ENCODE measurements at places on chromosomes 13 and 19.

- no peak for DNase-seq
Observed at GRCh38 chr13:95247852-95248251, 53.4 kb downstream of the ABCC4 start.

- no peak for DNase-seq
Observed at GRCh38 chr13:48828962-48829411, 146.7 kb upstream of the FNDC3A start.

GRCh38 chr13:44816701-44817100, 172.6 kb downstream of the NUFIP1 start:
- DNase-seq, result no peak

DNA sequence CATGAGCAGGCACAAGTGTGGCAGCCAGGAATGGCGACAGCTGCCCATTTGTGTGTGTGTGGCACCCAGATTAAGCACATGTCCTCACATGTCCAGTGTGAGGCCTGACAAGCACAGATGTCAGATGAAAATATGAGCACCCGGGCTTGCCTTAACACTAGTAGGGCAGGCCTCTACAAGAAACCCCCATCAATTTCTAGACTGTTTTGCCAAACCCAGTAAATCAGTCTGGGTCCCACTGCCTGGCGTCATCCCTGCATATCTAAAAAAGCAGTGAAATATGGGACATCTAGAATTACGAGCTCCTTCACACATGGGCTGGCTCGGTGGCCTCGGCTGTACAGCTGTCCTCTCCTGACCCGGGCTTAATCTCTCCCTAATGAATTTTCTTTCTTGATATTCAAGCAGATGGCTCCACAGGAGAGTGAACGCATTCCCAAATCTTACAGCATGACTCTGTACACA, 432.7 kb downstream of the FOXO1 start:
- DNase-seq, result no peak

DNA sequence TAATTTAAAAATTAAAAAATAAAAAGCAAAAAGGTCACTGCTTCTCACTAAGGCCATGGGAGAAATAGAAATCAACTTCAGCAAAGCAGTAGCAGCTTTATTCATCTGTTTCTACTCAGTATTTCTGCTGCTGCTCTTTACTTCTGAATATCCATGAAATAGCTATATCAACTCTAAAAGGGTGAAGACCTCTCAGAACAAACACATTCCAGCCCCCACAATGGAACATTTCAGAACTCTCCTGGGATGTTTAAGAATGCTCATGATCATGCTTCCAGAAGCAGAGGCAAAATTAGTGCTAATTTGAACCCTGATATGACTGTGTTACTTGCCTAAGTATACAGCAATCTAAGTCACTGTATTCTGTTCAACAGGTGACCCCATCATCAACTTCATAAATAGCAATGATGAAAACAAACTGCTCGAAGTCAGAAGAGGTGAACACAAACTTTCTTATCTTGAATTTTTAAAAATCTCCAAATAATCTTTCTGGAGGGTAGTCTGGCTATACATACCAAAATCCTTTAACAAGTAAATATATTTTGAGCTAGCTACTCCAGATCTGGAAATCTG, 29.6 kb upstream of the DOCK9 start:
- DNase-seq, result no peak

- no peak for DNase-seq
Observed at GRCh38 chr19:36482876-36483275, 6.5 kb downstream of the ZNF566 start.

GRCh38 chr19:1929021-1929742, 11.8 kb upstream of the CSNK1G2 start:
- peak; percentile 90 for DNase-seq

DNA sequence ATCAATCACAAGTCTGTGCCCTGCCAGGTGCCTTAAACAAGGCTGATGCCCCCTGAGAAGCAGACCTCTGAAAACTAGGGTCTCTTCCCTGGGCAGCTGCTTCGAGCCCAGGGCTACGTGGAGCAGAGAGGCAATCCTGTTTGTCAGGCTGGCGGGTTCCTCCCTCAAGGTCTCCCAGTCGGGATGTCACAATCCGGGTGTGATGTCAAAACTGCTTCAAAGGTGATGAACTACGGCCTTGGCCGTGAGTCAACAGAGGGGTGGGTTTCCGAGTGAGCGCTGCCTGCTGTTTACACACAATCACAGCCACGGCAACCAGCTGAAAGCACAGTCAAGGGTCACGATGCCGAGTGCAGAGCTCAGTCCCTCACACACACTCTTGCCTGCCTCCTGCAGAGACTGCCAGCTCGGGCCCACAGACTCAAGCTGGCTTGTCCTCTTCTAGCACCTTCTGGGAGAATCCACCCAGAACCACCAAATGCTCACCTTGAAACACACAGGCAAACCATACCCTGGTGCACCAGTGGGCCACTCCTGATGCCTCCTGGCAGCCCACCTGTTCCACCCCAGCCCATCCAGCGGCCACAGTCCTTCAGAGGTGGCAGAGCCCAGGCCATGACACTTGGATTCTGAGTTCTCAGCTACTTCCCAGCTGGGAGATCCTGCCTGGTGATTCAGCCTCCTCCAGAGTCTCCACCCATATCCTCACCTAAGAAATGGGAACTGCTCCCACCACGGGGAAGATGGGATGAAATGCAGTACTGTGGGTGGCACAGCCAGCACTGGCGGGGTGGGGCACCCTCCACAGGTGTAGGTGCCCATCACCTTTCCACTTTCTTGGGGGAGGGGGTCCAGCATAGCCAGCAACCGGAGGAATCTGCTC, 6.8 kb downstream of the ELL start:
- DNase-seq, result peak; percentile 86

- peak; percentile 92 for DNase-seq
Observed at GRCh38 chr19:1214862-1215731, 9.5 kb downstream of the STK11 start.

GRCh38 chr13:22893204-22893603, 287.6 kb upstream of the SGCG start:
- no peak for DNase-seq

- no peak for DNase-seq
Observed at GRCh38 chr19:46785980-46786235, 2.5 kb downstream of the SLC1A5 start.

DNA sequence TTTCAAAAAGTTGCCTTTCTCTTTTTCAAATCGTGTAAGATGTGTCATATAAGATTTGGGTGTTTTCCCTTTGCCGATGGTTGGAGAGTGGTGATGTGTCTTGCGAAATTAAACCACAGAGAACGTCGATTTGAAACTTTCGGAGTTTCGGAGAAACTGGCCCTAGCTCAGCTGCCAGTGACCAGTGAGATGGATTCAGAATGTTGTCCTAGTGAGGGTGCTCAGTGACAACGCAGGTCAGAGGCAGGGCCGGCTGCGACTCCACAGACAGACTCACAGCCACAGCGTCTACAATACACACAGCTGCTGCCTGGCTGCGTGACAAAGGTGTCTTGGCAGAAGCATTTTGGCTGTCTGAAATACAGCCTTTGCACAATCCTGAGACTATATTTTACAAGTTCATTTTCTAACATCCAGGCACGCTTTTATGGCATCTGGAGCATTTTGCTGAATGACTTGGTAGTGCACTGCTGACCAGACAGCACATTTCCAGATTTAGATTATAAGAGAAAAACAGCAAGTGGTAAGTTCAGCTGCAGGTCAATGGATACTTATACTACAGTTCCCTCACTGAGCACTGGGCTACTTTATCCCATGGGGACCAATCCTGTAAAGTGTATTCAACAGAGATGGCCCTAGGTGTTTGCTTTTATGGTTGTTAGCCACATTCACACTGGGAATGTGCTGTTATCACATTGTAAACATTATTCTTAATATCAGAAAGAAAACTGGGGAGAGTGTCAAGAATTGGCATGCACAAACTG, 207.5 kb downstream of the KCNRG start:
- peak; percentile 80 for DNase-seq

DNA sequence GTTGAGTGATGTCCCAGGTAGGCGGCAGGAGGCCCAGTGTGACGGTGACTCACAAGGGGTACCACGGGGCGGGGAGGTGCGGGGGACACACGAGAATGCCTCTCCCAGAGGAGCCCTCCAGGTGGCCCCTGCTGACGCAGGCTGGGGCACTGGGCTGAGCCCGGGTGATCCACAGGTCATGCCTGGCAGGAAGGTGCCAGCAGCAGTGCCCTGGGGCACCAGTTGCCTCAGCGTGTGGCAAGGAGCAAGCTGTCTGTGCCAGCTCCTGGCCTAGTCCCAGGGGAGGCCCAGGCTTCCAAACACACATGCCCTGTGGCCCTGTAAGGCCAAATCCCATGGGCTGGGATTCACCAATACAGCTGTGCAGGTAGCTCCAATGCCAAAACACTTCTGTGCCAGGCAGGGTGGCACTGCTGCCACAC, 28.0 kb downstream of the AKT2 start:
- DNase-seq, result no peak

Data from ascending aorta (tissue), 2 donors.